Thoracic aorta (tissue), 2 donors: ENCODE measurements at places on chromosomes 12 and 14.

GRCh38 chr12:85363382-85364190 is 83.6 kb downstream of the ALX1 start:
- no peak for DNase-seq

- no peak for DNase-seq
These were observed 54.7 kb downstream of the PLEKHG3 start for GRCh38 chr14:64758691-64759554.

DNA sequence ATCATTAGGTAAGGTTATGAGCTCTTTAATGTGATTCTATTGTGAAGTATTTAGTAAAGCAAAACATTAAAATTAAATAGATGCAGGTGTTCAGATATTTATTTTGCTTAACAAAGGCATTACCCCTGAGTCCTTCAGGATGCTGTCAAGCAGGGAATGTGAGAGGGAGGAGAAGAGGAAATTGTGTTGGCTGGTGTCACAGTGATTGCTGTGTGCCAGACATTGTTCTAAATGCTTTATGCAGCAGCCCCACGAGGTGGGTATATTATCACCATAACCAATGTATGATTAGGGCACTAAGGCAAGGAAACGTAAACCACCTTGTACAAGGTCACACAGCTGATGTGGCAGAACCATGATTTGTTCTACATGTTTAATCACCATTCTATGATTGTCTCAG is 80.1 kb downstream of the STAB2 start:
- DNase-seq: no peak

DNA sequence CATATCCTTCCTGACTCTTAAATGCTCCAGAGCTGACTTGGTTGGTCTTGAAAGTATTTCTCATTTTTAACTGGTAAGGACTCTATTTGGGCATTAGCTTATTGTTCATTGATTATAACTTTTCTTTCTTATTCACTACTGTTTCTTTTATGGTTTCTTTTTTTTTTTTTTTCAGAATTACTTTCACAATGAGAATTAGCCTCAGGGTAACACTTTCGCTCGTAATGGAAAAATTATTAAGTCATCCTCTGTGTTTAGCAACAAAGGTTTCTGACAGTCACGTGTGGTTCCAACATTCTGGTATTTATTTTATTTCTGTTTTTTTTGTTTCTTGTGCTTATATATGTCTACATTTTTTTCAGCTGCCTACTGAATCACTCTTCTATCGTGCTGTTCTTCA is 80.0 kb downstream of the METTL25 start:
- no peak for DNase-seq

- DNase-seq: no peak
These were observed 60.9 kb upstream of the CSRP2 start for GRCh38 chr12:76939701-76940100.

DNA sequence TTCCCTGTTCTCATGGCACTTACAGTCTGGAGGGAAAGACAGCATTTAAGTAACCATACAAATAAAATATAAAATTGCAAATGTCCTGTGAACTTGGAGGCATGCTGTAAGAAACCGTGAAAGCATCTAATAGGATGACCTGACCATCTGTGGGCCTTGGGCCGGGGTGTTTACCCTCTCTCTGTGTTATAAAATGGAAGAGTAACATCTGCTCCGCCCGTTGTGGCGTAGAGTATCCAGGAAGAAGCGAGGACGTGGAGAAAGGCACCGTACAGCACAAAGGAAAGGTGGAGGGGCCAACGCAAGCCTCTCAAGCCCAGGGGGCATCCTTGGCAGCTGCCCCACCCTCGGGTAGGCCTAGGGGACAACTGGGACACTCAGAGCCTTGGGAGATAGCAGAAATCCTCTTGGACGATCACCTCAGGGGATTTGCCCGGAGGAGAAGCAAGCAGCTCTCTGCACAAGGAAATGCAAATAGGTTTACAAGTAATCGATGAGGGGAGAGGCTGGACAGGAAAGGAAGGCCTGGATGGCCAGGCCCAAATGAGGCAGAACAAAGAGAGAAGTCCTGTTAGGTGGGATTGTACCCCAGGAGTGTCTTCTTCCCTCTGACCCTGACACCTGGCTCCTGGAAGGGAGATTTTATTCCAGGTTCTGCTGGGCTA is 26.2 kb downstream of the VSX2 start:
- DNase-seq: no peak

DNA sequence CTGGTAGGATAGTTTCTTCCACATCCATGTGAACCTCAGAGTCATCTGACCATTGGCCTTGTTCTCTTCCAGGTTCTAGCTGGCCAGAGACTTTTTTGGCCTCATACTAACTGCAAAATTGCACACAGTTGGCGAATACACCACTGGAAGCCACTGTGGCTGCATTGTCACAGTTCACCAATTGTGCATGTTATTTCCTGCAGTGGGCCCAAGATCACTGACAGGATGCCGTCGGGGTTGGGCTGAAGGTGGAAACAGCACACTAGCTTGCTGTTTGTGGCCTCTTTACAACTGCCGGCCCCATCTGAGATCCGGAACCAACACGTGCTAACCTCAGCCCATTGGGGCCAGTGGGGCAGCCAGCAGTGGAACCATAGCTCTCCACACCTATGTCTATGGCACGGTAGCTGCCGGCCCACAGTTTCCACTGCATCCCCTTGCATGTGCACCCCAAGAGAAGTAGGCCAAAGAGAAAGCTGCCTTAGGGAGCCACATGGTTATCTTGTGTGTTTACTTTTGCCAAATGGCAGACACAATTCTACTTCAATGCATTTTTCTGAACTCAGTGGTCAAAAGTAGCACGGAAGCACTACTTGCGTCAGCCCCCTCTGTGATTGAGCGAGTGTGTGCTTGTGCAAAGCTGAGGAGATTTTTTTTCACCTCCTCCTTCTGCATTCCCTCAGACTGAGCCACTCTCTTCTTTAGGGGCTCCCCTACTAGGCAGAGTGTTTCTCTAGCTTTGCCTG is 464.0 kb downstream of the RAD51B start:
- DNase-seq: no peak

DNA sequence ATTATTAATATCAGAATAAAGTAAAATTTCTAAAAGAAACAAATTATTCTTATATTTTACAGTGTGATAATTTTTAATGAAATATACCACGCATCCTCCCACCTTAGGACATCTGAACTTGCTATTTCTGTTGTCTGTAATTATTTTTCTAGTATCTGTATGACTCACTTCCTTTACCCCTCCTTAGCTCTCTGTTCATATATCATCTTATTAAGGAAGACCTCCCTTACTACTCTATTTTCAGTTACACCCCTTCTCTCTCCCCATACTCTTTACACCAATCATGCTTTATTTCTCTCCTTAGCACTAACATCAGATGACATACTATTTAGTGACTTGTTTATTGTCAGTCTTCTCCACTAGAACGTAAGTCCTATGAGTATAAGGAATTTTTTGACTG is 34.2 kb upstream of the C12orf50 start:
- DNase-seq: no peak

GRCh38 chr14:77041881-77042545 is 13.5 kb upstream of the IRF2BPL start:
- peak; percentile 70 for DNase-seq

DNA sequence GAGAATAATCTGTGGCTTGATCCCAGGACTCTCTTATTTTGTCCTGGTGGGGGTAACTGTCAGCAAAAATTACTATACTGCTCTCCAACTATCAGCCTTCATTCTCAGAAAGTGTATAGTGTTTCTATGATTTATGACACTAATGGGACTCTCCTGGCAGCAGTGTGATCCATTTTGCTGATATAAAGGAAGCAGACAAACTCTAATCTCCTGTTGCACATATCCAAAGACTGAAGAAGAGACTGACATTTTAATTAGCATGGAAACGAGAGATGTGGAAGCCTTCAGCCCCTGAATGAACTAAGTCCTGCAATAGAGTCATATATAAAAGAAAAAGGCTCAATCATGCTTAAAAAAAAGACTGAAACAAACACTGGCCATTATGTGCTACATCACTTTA is 127.8 kb upstream of the SSTR1 start:
- no peak for DNase-seq

GRCh38 chr14:63006531-63006930 is 38.7 kb downstream of the KCNH5 start:
- no peak for DNase-seq

GRCh38 chr12:132146772-132147422 is 2.6 kb downstream of the NOC4L start:
- DNase-seq: no peak

- DNase-seq: no peak
These were observed 316.2 kb upstream of the NAV3 start for GRCh38 chr12:77514511-77514910.

- DNase-seq: no peak
These were observed 1004.2 kb upstream of the SEL1L start for GRCh38 chr14:82537831-82538230.

DNA sequence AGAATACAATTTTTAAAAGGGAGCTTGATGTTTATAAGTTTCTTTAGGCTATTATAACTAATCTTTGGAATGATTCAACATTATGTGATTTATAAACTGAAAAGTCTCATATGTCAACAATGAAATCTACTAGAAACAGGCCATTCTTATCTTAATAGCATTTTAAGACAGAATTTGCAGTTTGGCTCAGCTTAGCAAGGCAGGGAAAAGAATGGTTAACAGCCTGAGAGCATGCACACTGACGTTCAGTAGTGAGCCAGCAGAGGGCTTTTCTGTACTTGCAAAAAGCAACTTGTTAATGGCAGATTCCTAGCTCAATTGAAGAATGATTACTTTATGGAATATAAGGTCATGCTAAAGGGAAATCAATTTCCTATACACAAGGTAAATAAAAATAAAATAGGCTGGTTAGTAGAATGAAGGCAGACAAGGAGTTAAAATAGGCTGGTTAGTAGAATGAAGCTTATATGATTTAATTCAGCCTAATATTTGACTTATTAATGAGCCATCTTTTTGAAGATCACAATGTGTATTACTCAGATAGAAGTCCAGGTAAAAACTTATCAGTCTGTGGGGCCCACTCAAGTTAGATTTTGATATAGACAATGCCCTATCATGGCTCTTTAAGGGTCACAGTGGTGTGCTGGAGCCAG is 95.9 kb downstream of the OTOGL start:
- DNase-seq: no peak

- DNase-seq: no peak
These were observed 91.9 kb upstream of the CPM start for GRCh38 chr12:69024907-69025306.

DNA sequence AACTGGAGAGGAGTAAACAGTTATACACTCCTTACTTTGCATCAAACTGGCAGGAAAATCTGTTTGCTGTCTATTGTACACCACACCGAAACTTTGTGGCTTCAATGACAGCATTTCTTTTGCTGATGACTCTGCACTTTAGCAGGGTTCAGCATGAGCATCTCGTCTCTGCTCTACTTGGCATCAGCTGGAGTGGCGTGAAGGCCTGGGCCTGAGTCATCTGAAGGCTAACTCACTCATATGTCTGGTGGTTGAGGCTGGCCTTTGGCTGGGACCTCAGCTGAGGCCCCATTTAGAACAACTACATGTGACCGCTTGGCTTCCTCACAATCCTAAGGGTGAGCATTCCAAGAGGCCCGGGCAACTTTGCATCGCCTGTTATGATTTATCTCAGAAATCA is 28.7 kb upstream of the REP15 start:
- peak; percentile 63 for DNase-seq

DNA sequence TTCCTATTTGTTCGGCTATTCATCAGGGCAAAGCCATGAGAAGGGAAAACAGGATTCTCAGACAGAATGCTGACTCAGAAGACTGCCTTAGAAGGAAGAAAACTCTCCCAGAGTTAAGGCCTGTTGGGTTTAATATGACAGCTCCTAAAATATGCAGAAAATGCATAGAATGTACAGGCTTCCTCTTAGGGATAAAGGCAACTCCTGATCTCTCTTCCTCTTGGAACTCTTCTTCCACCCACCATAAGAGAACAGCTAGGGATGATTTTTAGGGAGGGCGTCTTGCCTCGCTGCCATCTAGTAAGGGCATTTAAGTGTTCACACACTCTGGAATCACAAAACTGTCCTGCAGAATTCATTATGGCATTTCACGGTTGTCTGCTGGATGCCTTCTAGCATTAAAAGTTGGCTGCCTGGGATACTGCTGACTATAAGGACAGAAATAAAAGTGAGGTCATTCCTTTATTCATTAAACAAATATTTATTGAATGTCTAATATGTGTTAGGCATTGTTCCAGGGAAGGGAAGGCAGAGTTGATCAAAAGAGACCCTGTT is 73.7 kb downstream of the DCAF5 start:
- no peak for DNase-seq

DNA sequence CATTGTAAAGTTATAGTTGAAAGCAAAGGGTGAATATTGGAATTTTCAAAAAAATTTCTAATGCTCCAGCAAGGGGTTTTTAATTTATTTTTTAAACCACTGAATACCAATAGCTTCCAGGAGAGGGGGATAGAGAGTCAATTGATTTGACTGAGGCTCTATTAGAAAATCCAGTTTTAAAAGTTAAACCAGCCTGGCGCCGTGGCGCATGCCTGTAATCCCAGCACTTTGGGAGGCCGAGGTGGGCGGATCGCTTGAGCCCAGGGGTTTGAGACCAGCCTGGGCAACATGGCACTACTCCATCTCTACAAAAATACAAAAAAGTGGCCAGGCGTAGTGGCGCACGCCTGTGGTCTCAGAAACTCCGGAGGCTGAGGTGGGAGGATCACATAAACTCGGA is 150.1 kb downstream of the SLC38A4 start:
- no peak for DNase-seq

- DNase-seq: no peak
These were observed 129.7 kb upstream of the FUT8 start for GRCh38 chr14:65282896-65283253.

- no peak for DNase-seq
These were observed 12.6 kb downstream of the USP44 start for GRCh38 chr12:95538656-95539055.

DNA sequence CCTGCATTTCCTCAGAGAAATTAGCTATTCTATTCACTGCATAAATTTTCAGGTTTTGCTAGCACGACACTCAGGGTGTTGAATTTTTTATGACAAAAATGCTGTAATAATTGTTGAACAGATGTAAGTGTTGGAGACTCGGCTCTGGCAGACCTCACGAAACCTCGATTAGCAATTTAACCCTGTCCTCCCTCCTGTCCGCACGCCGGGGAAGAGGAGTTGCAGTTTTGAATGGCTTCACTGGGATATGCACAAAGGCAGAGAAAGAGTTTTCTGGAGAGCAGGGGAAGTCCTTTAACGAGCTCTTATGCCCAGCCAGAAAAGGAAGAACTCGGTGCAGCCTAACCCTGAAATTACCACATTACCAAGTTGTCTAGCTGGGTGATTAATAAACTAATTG is 661.1 kb downstream of the VRK1 start:
- DNase-seq: no peak

DNA sequence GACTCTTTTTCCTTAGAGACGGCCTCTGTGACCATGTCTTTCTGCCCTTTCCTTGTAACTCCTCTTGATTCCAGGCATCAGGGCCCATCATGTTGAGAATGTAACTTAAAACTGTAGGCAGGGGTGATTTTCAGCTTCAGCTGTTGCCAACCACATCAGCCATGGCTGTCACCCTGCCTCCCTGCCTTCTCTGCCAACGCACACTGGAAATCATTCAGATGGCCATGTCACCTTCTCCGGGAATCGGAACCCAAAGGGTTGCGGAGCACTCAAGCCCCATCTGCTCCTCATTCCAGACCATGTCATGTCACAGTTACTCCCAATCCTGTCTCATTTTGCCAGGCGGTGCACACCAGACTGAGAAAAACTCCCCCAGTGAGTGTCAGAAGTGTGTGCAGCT is 72.1 kb downstream of the EMP1 start:
- no peak for DNase-seq
